ENCODE measurements at places on chromosomes 5 and 9. TPM values are rescaled to one million over a fixed set of nuclear protein-coding genes. Genes with fewer than 3 reads are reported as not detected.

The PCDHB2 gene
- total RNA-seq: 3.9 TPM

The MLANA gene
- not detected for total RNA-seq

The CMYA5 gene
- 0.14 TPM for total RNA-seq

The FPGS gene
- total RNA-seq: 49.1 TPM

The FCHO2 gene
- 16.0 TPM for total RNA-seq

The PAX5 gene
- total RNA-seq: 0.01 TPM

The SH3TC2 gene
- 0.69 TPM for total RNA-seq

The C5orf52 gene
- not detected for total RNA-seq

The C9 gene
- total RNA-seq: not detected

The GLRA1 gene
- not detected for total RNA-seq
